ENCODE measurements at places on chromosomes 7 and 10. TPM values are rescaled to one million over a fixed set of nuclear protein-coding genes. Genes with fewer than 3 reads are reported as not detected.

DNA sequence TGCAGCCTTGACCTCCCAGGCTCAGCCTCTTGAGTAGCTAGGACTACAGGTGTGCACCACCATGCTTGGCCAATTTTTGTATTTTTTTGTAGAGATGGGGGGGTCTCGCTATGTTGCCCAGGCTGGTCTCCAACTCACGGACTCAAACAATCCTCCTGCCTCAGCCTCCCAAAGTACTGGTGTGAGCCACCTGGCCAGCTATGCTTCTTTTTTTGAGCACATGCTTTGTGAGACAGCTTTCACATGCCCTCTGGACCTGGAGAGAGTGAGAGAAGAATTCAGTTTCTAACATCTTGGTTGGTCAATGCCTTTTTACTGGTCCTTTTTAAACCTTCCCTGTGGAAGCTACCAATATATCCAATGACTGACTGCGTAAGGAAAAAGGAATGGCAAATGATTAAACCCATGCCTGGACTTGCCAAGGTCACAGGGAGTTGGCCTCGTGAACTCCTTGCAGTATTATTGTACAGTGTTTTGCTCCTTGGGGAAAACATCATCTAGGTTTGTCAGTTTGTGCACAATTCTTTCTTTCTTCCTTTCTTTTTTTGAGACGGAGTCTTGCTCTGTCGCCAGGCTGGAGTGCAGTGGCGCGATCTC is 6.2 kb upstream of the FOXK1 start:
- H3K27ac ChIP-seq, result no peak overlapping the region
- H3K4me1 ChIP-seq, result no peaks in the 10 kb centered on the region
- no peak for DNase-seq
- H3K36me3 ChIP-seq, result no peaks in the 10 kb centered on the region
- no peak overlapping the region for H3K4me3 ChIP-seq

Gene GJD4
- 0.17 TPM for total RNA-seq

Gene CYP3A7
- 0.46 TPM for total RNA-seq

GRCh38 chr10:103416436-103417147 is 20.2 kb downstream of the PDCD11 start:
- H3K4me1 ChIP-seq, result no peaks in the 10 kb centered on the region
- H3K27me3 ChIP-seq, result no peaks in the 10 kb centered on the region
- peaks cover 32% of the 10 kb centered on the region for H3K36me3 ChIP-seq

GRCh38 chr10:72260976-72261783 is 12.5 kb upstream of the DDIT4 start:
- peaks cover 49% of the 10 kb centered on the region for H3K4me1 ChIP-seq
- DNase-seq, result no peak
- H3K27ac ChIP-seq, result peak overlapping the region; percentile 99
- no peaks in the 10 kb centered on the region for H3K36me3 ChIP-seq
- peak overlapping the region; percentile 88 for H3K4me3 ChIP-seq

DNA sequence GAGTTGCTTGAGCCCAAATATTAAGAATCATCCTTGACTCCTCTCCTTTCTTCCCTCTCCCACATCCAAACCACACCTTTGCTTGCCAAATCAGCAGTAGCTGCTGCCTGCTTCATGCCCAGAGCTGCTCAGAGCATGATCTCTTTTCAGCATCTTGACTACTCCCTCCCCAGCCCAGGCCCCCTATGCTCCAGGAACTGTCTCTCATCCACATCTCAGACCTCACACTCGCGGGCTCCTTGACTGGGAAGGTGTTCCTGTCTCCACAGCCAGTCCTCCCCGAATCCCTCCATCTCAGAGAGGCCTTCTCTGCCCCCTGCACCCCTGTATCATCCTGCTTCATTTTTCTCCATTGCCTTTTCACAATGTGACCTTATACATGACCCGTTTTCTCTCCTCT is 157.0 kb downstream of the DNAJB6 start:
- no peak overlapping the region for H3K4me3 ChIP-seq
- DNase-seq, result no peak
- H3K4me1 ChIP-seq, result peaks cover 6% of the 10 kb centered on the region
- H3K27ac ChIP-seq, result no peak overlapping the region
- H3K36me3 ChIP-seq, result peaks cover 4% of the 10 kb centered on the region
- peaks cover 3% of the 10 kb centered on the region for H3K27me3 ChIP-seq

DNA sequence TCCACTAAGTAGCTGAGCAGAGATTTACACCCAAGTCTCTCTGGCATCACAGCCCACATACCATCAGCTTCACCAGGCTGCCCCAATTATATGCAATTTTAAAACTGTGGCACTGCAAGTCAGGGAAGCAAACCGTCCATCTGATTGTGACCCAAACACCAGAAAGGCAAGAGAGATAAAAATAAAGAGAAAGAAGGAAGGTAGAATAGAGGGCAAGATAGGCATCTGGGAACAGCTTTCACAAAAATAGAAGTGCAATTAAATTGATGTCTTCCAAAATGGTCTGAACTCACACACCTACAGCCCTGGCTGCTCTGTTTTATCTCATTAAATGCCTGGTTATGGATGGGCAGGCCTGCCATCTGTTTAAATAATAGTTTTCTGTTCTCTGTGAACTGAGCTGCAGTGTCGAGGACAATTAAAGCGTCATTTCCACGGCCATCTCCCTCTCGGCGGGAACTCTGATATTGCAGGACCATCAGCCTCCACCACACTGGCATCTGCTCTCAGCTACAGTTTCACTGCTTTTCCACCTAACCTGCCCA is 509.1 kb downstream of the INHBA start:
- no peaks in the 10 kb centered on the region for H3K36me3 ChIP-seq
- H3K27ac ChIP-seq, result no peak overlapping the region
- no peaks in the 10 kb centered on the region for H3K27me3 ChIP-seq
- no peak overlapping the region for H3K4me3 ChIP-seq
- DNase-seq, result no peak

Gene VWA2
- total RNA-seq, result 2.9 TPM

DNA sequence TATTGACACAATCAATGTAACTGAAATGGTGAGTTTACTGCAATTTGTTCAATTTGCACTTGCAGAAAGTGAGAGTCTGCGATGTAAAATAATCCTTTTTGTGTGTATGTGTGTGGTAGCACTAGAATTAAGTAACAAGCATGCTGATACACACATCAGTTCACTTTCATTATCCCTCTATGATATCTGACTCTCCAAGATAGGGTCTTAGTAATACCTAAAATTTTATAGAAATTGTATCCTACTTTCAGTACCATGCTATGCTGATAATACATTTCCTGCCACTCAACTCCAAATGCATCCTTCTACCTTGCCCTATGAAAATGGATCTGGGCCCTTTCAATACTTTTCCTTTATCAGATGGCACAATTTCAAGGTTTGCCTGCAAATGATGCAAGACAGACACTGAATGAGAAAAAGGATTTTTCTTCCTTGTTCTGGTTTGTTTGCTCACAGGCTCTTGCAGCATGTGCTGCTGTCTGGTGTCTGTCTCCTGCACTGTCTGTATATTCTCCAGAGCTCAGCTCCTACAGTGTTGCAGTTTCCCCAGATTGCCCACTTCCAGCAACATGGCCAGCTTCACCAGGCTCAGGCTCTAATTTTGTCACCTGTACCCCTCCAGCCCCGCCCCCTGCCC is 297.9 kb upstream of the HGF start:
- no peak for DNase-seq
- no peaks in the 10 kb centered on the region for H3K36me3 ChIP-seq
- no peaks in the 10 kb centered on the region for H3K27me3 ChIP-seq
- no peak overlapping the region for H3K4me3 ChIP-seq

- H3K27me3 ChIP-seq, result no peaks in the 10 kb centered on the region
- H3K36me3 ChIP-seq, result no peaks in the 10 kb centered on the region
- H3K4me1 ChIP-seq, result peaks cover 19% of the 10 kb centered on the region
Observed at GRCh38 chr10:51244309-51244708, 170.0 kb downstream of the PRKG1 start.

DNA sequence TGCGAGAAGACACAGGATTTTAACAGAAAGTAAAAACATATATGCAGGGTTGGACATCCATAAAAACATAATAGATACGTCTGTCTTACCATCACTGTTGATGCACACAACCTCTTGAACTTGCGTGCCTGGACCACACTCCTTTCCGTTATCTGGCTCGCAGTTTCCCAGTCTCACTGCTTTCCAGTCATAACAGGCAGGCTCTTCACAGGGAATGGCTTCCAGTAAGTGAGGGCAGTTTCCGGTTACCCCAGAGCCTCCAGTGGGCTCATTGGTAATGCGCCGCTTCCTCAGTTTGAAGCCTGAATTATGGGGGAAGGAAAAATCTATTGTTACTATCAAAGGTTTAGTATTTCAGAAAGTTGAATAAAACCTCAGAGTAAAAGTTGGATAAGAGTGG is 290.7 kb downstream of the THSD7A start:
- peaks cover 7% of the 10 kb centered on the region for H3K36me3 ChIP-seq
- DNase-seq, result no peak
- peaks cover 7% of the 10 kb centered on the region for H3K4me1 ChIP-seq
- H3K4me3 ChIP-seq, result no peak overlapping the region

- no peaks in the 10 kb centered on the region for H3K4me1 ChIP-seq
- H3K27ac ChIP-seq, result no peak overlapping the region
- DNase-seq, result no peak
Observed at GRCh38 chr10:102195296-102195870, 30.7 kb upstream of the ELOVL3 start.

DNA sequence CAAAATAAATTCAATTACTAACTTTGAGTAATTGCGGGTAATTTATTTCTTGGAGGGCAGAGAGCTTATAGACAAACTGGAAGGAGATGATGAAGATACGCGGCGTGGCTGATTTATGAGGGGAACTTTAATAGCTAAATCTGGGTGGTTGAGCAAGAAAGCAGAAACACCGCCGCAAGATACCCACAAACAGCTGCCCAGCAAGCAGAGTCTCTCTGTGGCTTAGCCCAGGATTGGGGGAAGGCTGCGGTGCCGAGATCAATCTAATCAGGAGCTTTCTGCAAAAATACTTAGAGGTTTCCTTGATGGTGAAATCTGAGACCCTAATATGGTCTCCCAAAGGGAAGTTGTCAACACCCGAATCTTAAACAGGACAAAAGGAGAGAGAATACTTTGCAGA is 94.9 kb upstream of the MGMT start:
- H3K27ac ChIP-seq, result no peak overlapping the region
- no peak for DNase-seq
- H3K36me3 ChIP-seq, result no peaks in the 10 kb centered on the region
- no peak overlapping the region for H3K4me3 ChIP-seq

Gene COL13A1
- total RNA-seq, result 0.43 TPM

- H3K4me3 ChIP-seq, result no peak overlapping the region
- H3K36me3 ChIP-seq, result no peaks in the 10 kb centered on the region
- no peaks in the 10 kb centered on the region for H3K27me3 ChIP-seq
- H3K27ac ChIP-seq, result no peak overlapping the region
- H3K4me1 ChIP-seq, result no peaks in the 10 kb centered on the region
- DNase-seq, result no peak
Observed at GRCh38 chr10:11907914-11908313, 84.8 kb downstream of the PROSER2 start.

Gene TMEM184A
- total RNA-seq, result 7.6 TPM

GRCh38 chr10:6491841-6492609 is 88.1 kb downstream of the PRKCQ start:
- H3K27ac ChIP-seq, result no peak overlapping the region
- no peaks in the 10 kb centered on the region for H3K4me1 ChIP-seq
- H3K36me3 ChIP-seq, result no peaks in the 10 kb centered on the region
- no peak for DNase-seq
- H3K4me3 ChIP-seq, result no peak overlapping the region

DNA sequence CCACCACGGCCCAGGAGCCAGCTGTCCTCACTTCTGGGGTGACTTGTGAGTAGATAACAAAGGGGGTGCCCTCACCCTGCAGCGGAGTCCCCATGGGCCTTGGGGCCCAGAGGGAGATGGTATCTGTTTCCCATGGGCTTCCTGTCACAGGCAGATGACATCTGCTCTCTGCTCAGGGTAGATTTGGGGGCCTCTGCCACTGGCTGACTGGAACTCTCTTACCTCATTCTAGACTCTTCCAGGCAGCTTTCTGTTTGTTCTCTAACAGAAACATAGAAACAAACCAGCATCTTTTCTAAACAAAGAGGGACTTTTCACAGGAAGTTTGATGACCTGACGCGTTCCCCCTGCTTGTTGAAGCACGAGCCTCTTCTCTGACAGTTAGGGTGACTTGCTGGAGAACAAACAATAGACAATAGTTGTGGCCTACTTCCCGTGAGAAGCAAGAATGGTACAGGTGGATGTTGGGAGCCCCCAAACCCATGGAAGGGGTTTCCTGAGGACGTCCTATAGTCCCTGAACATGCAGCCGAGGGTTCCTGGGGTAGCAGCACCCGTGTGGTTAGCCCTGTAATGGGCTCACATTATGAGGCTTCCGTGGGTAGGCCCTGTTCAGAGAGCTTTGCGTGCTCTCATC is 61.6 kb downstream of the GRK5 start:
- no peak overlapping the region for H3K4me3 ChIP-seq
- no peaks in the 10 kb centered on the region for H3K27me3 ChIP-seq
- H3K27ac ChIP-seq, result peak overlapping the region; percentile 44
- no peaks in the 10 kb centered on the region for H3K36me3 ChIP-seq
- no peak for DNase-seq

Gene TSPAN13
- total RNA-seq, result 65.1 TPM

Gene NKX1-2
- total RNA-seq, result 0.48 TPM

Gene MAGI2
- 5.7 TPM for total RNA-seq

DNA sequence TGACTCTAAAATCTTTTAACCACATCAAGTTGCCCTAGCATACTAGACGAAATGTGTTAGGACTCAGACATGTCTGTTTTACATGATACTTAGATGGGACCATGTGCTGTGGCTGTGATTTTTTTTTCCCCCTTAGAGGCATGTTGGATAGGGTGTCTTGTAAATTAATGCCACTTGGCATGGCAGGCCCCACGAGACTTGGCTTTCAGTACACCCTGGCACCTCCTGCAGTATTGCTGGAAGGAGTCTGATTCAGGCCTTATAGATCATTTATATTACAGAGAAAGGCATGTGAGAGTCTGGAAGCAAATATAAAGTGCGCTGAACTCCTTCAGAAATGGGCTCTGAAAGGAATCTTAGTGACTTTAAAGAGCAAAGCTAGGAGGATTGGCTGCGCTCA is 494.1 kb downstream of the SDK1 start:
- no peak overlapping the region for H3K4me3 ChIP-seq
- no peaks in the 10 kb centered on the region for H3K4me1 ChIP-seq
- H3K27ac ChIP-seq, result no peak overlapping the region

- H3K4me1 ChIP-seq, result no peaks in the 10 kb centered on the region
- H3K36me3 ChIP-seq, result no peaks in the 10 kb centered on the region
- no peak overlapping the region for H3K4me3 ChIP-seq
- no peak for DNase-seq
- no peak overlapping the region for H3K27ac ChIP-seq
Observed at GRCh38 chr10:58943256-58943890, 233.1 kb upstream of the PHYHIPL start.

All from type B pancreatic cell (in vitro differentiated cells).